ENCODE measurements at places on chromosomes 3 and 15.

DNA sequence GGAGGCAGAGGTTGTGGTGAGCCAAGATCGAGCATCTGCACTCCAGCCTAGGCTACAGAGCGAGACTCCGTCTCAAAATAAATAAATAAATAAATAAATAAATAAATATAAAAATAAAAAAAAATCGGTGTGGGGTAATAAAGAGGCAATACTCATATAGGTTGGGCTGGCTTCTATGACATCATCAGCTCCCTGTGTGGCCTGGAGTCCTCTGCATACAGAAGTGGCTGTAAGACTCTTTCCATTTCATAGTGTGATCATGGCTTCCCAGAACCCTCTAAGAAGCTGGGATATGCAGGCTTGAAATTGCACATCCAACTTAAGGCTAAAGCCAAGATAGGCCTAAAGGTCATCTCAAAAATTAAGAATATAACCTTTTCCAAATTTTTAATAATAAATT is 101.6 kb downstream of the ZIC4 start:
- DNase-seq: no peak

DNA sequence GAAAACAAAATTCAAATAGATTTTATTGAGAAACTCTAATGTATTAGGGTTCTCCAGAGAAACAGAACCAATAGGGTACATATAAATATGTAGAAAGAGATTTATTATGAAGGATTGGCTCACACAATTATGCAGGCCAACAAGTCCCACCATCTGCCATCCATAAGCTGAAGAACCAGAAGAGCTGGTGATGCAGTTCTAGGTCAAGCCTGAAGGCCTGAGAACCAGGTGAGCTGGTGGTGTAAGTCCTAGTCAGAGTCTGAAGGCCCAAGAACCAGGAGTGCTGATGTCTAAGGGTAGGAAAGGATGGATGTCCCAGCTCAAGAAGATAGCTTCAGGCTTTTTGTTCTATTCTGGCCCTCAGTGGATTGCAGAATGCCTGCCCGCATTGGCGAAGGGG is 2.6 kb upstream of the NFKBIZ start:
- DNase-seq: no peak

DNA sequence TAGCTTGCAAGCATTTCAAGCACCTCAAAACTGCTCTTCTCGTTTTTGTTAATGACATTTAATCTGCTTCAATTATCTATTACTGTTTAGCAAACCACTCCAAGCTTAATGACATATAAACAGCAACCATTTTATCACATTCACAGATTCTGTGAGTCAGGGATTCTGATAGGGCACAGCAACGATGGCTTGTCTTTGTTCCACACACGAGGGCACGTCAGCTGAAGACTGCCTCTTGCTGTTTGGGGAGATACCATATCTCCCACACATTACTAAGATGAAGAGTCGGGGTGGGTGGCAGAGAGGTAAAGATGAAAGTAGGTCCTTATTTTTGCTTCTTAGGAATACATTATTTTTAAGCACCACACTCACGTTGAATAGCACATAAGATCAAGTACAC is 19.3 kb downstream of the CPOX start:
- no peak for DNase-seq

GRCh38 chr3:26964836-26965235 is 342.3 kb downstream of the LRRC3B start:
- DNase-seq: no peak

DNA sequence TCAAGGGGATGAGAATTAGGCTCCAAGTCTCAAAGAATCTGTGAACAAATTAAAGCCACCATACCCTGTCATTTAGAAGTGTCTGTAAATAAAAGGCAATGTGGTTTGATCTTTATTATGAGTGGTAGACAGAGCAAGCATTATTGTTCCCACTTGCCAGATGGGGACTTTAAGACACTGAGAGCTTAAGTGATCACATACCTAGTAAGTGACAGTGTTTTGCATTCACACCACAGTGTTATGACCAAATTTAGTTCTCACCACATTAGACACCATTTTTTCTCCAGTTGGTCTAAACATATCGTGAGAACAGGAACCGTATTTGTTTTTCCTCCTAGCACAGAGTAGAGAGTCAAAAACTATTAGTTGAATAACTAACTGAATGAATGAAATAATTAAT is 13.2 kb upstream of the ZBED2 start:
- no peak for DNase-seq

- DNase-seq: no peak
These were observed 1053.2 kb upstream of the GBE1 start for GRCh38 chr3:82814660-82815059.

GRCh38 chr3:143608966-143609365 is 239.3 kb downstream of the SLC9A9 start:
- DNase-seq: no peak

- no peak for DNase-seq
These were observed 61.3 kb downstream of the MYRIP start for GRCh38 chr3:39870706-39871105.

- DNase-seq: peak; percentile 21
These were observed 86.9 kb upstream of the COL6A5 start for GRCh38 chr3:130258532-130258952.

GRCh38 chr3:72036899-72037298 is 252.0 kb upstream of the PROK2 start:
- DNase-seq: peak; percentile 34

GRCh38 chr3:189355481-189356201 is 183.9 kb downstream of the TPRG1 start:
- DNase-seq: peak; percentile 32

GRCh38 chr15:72173864-72174550 is 23.6 kb downstream of the GRAMD2A start:
- DNase-seq: no peak

DNA sequence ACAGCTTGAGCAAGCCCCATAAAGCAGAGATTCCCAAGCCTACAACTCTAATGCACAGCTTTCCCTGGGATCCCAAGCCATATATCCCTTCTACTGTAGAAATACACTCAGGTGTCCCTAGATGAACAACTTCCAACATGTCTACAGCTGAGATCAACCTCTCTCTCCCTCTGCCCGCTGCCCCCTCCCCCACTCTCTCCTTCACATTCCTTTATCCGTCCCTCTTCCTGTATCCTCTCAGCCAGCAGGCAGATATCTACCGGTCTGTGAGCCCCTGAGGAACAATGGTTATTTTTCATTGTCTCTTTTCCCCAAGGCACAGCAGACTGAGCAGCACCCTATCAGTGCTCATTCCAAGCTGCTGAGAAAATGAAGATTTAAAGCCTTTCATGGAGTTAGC is 138.6 kb downstream of the SUCLG2 start:
- no peak for DNase-seq

DNA sequence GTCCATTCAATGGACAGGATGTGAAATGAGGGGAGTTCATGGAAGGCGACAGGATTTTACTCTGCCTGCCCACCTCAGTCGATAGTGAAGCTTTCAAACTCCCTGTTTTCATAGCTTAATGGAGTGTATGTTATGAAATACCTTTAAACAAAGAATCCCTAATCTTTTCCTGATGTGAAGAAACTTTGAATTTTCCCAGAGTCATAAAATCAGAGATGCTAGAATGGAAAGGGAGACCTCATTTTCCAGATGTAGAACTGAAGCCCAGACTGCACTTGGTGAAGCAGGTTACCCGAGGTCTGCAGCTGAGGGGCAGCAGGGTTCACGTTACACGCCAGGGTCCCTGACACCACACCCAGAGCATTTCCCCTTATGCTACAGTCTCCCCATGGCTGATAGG is 34.7 kb upstream of the LACTB start:
- DNase-seq: no peak

Data from tongue (tissue), 3 donors.